Astrocyte (in vitro differentiated cells and primary cell): ENCODE measurements at places on chromosomes 7 and 10.
A peak's percentile ranks its signal among the peaks of the same experiment; 100 is the strongest.

- DNase-seq = no peak
These were observed 29.9 kb downstream of the FANK1 start for GRCh38 chr10:125926247-125926646.

GRCh38 chr10:95538412-95538811 is 22.8 kb downstream of the SORBS1 start:
- no peak for DNase-seq

DNA sequence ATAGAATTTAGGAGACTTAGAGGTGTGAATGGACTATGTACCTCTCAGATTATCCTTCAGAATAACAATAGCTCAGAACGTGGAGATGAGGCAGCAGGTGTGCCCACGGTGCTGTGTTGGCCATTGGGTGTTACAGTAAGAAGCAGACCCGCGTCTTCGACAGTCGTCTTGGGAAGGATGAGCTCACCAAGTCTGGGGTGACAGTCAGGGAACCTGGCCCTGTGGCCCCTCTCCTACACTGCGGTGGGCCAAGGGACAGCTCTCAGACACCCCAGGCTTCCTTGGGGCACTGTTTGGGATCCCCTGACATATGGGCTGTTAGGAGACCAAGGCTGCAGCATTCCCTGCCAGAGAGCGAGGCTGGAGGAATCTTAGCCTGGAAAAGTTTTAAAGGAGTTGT is 88.5 kb downstream of the ACTR3B start:
- DNase-seq = no peak

DNA sequence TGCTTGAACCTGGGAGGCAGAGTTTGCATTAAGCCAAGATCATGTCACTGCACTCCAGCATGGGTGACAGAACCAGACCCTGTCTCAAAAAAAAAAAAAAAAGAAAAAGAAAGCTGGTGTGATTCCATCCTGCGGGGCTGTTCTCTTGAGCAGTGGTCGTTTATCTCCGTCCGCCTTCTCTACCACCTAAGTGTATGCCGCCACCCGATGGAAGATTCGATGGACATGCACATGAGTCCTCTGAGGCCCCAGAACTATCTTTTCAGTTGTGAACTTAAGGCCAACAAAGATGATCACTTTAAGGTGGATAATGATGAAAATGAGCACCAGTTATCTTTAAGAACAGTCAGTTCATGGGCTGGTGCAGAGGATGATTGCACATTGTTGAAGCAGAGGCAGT is 65.7 kb downstream of the ABRAXAS2 start:
- DNase-seq = no peak

DNA sequence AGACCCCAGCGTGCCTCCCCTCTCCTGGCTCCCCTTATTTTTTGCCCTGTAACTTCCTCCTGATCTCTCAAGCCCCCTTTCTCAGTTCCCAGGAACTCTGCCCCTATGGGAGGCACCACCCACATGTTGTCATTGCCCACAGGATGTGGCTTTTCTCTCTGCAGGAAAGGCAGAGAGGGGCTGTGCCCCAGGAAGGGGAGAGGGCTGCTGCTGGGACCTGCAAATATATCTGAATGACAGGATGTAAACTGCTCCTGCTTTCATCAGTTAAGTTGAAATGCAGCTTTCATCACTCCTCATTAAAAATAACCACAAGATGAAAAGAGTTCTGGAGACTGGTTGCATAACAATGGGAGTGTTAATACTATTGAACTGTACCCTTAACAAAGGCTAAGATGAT is 103.3 kb downstream of the CLEC2L start:
- DNase-seq = no peak

DNA sequence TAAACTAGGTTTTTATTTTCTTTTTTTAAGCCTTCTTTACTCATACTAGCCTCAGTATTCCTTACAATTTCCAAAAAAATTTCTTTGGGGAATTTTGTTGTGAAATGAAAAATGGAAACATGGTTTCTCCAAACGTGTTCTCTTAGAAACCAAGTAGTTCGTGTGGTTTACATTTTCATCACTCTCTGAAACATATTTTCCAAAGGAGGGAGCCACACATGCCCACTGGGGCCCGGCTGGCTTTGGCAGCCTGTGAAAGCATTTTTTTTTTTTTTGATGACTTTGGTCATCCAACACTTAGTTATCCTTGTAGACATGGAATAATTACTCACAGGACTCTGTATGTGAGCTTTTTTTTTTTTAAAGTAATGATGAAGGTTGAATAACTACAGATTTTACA is 169.6 kb downstream of the C7orf25 start:
- DNase-seq = no peak

DNA sequence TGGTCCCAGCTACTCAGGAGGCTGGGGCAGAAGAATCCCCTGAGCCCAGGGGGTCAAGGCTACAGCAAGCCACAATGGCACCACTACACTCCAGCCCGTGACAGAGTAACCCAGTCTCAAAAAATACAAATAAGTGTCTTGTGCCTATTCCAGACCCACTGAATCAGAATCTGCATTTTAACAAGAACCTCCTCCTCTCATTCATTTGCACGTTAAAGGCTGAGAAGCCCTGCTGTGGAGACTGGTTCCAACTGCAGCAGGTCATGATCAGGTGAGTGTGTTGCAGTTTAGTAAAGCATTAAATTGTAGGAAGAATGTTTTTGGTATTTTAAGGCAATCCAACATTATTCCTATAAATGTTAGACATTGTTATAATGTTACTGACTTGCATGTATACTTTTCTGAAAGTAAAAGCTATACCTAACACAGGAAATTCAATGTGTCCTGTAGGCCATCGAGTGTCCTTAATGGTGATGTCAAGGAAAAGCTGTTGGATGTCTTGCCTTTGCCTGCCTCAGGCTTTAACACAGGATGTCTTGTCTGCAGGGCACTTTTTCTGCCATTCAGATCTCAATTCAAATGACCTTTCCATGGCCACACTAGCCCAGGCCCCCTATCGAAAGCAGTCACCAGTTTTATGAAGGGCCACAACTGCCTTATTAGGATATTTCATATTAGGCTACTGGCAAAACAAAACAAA is 30.4 kb downstream of the MKRN1 start:
- no peak for DNase-seq

DNA sequence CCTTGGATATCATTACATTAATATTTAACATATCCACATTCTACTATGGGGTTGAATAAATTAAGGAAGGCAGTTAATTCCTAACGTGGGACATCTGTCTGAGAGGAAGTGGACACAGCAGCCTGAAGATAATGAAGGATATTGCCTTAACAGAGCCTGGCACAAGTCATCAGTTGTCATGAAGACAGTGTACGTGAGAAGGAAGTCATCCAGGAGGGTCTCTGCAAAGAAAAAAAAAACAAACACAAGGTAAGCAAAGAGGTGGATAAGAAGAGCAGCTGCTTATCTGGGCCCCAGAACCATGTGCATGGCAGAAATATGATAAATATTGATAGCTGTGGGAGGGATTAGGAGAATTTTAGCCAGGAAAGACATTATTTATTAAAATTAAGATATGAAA is 190.0 kb downstream of the RAPGEF5 start:
- no peak for DNase-seq

- no peak for DNase-seq
These were observed 85.4 kb downstream of the MKX start for GRCh38 chr10:27660268-27660667.

DNA sequence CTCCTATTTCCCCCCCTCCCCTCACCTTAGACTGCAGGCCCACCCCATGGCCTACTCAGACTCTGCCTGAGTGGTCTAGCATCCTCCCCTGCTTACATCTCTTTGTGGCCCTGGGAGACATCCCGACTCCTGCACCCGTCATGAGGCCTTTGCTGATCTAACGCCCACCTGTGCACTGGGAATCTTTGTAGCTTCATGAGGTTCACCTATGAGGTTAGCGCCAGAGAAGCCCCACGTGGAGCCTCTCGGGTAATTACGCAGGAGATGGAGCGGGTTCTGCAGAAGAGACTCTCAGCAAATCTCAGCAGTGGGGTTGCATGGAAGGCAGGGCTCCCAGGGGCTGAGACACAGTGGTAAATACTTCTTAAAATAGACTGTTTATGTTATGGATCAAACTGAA is 43.5 kb upstream of the HSPA12A start:
- no peak for DNase-seq

DNA sequence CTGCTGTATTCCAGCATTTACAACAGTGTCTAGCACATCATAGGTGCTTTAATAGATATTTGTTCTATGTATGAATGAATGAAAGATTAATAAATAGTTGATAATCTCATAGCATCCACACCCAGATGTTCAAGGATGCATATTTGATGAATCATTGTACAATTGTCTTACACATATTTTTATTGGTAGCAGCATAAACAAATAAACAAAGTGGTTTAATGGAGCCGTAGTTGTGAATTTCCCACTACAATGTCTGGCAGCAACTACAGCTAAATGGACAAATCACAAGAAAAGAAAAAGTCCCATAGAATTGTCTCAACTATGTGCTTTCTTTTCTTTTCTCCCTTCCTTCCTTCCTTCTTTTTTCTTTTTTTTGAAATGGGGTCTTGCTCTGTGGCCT is 150.8 kb downstream of the NRP1 start:
- DNase-seq = no peak

DNA sequence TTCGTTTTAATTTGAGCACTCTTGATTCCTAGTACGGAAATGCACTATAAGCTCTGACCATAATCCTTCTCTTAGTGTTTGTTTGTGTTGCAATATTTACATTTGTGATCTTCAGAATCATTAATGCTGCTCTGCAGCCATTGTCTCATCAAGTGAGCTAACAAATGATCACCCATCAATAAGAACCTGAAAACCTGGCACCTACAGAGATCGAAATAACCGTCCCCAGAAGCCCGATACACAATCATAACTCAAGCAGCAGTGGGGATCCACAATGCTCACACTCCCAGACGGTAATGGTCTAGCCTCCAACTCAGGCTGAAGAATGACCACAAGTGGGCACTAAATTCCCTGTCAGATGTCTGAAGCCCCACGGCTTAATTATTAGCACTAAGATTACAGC is 156.0 kb upstream of the NFE2L3 start:
- DNase-seq = no peak

DNA sequence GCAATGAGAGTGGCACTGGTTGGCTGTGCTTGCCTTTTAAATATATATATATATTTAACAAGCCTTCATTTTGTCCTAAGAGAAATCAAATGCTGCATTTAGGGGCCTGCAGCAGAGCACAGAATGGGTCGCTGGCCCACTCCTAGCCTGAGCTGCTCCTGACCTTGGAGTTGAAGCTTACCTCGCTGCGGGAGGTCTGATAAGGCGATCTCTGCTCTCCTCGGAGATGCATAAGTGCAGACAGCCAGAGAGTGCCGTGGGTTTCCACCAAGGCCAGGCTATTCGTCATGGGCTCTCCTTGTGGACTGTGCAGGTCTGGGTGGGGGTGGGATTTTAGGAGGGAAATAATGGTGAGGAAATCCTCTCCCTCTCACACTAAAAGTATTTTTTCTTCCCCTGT is 99.5 kb upstream of the IKZF1 start:
- DNase-seq = no peak

DNA sequence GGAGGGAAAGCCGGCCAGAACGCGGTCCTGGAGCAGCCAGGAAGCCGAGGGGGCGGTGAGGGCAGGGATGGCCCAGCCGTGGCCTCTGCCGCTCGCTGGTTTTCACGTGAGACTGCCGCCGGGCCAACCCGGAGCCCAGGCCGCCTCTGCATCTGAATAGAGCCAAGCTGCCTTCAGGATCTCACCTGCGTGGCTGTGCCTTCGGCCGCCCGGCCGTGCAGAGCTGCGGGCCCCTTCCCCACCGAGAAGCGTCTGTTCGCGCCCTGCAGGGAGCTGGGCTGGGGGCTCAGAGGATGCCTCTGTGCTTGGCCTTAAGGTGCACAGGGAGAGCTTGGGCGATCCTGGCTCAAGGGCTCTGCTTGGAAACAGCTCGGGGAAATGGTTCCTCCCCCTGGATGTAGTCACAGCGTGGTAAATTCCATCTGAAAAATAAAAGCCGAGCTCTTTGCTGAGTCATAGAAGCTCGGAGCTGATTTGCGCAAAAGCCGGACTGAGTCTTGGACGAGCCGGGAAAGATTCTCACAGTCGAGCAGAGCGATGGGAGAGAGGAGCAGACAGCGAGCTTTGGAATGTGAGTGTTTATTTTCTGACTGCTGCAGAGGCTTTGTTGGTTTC is at the start of gene JAKMIP3:
TSS of gene JAKMIP3 (plus strand) at position 456 of the 615 bp plus-strand sequence. CDS start 38,863 bp downstream, outside the sequence.
- DNase-seq = peak; percentile 88

- no peak for DNase-seq
These were observed 189.3 kb upstream of the LYZL2 start for GRCh38 chr10:30818854-30819253.

DNA sequence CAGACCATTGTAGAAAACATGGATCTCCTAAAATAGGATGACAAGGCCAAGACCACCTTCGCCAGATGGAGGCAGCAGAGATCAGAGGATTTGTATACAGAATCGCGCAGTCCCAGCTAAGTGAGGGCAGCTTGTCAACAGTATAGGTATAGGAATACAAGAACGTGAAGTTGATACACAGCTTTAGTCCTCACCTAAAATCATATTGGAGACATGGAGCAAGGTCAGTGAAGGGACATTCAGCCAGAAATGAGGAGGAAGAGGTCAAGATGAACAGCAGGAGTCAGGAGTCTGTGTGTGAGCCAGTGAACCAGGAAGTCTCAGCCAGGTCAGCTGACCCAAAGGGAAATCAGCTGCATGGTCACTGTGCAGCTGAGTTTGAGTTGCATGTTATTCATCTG is 263.4 kb upstream of the PRKCQ start:
- DNase-seq = no peak

DNA sequence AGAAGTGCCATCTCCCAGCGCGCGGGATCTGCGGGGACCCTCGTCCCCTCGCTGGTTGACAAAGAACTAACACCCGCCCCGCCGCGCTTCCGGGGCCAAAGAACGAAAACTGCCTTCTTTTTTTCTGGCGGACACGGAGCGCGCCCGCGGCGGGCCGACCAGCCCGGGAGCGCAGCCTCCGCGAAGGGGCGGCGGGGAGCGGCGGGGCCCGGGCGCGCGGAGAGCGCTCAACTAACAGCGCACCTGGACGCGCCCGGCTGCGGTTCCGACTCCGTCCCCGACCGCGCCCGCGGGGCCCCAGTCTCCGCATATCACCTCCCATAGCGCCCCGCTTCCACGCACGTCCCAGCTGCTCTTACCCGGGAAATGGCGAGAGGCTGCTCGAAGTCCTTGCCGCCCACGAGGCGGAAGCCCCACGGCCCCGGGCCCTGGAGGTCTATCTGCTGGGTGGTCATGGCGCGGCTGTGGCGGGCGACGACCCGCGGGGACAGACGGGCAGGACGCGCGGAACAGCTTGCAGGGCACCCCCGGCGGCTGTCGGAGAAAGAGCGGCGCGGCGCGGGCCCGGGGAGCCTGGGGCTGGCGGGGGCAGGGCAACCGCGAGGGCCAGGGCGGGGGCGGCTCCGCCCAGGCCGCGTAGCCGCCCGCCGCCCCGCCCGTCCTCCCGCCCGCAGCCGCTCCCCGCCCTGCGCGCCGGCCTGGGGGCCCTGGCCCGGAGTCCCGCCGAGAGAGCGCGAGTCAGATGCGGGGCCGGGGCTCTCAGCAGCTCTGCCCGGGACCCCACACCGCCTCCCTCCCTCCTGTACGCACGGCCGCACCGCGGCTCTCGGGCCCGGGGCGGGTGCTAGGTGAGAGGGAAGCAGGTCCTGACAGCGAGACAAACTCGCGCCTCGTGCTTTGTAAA is at the start of gene PDLIM1:
TSS of gene PDLIM1 (minus strand) at position 543 of the 904 bp plus-strand sequence. CDS start at position 455, 88 bp downstream.
- DNase-seq = peak; percentile 16
